Germinal center (tissue), 1 donor: ENCODE measurements at places on chromosomes 7 and 10.

- DNase-seq, result no peak
These were observed 152.4 kb upstream of the NRBF2 start for GRCh38 chr10:62980687-62981086.

DNA sequence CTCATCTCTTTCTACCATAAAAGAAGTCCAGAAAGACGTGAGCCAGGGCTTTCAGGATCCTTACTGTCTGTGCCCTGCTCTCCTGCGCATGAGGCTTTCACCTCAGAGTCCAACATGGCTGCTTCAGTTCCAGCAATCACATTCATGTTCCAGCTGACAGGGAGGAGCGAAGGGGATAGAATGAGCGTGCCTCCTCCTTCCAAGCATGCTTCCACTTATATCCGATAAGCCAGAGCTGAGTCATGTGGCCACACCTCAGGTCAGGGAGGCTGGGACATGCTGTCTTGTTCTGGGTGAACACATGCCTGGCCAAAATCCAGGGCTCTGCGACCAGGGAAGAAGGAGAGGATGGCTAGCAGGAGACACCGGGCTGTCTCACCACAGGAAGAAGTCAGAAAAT is 248.2 kb downstream of the SKAP2 start:
- DNase-seq, result no peak

- no peak for DNase-seq
These were observed 22.6 kb upstream of the PDIA4 start for GRCh38 chr7:149050941-149051340.

DNA sequence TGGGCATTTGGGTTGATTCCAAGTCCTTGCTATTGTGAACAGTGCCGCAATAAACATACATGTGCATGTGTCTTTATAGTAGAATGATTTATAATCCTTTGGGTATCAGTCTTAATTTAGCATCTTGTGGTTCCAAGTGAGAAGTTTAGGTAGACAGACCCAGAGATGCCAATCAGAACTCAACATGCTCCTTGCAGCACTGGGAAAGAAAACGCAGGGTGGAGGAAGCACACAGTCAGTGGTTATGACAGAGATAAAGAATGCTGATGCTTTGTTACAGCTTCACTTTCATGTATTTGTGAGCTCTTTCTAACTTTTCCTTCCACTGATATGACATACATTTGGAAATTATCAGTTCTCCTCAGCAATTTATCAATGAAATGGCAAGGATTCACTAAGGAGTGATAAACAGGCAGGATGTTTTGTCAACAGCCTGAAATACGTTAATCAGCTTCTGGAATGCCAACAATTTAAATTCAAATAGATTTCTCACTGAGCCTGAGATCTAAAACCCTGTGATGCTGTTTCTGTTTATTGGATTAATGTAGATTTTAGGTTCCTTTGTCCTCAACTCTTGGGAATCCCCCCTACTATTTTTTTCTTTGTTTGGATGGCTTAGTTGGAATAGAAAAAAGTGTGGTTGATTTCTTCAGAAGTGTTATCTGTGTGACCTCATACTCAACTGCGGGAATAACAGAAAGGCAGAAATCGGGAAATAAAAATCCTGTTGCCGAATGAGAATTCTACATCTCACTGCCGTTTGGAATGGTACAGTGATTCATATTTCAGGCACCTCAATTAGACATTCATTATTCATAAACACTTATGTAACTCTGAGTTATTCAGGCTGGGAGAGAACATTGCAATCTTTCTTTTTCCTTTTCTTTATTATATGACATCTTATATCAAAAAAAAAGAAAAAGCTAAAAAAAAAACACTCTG is 675.0 kb downstream of the CNTNAP2 start:
- no peak for DNase-seq

DNA sequence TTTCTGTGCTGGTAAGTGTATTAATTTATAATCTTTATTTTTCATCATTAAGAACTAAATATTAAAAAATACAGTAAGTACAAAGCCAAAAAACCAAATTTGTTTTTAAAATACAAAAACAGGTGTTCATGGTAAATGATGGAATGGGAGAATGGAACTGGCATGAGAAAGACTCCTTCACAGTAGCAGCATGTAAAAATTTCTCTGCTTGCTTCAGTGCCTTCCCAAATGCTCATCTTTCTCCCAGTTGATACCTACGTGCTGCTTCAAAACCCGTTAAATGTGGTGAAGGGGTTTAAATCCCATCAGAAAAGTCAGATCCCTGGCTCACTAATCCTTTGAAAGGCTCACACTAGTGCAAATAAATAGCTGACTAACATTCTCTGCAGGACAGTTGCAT is 4.2 kb downstream of the RNF133 start:
- no peak for DNase-seq
